ENCODE measurements at places on chromosomes 2 and 18. TPM values are rescaled to one million over a fixed set of nuclear protein-coding genes. Genes with fewer than 3 reads are reported as not detected.

Gene GPR75
- total RNA-seq = 2.3 TPM

Gene SRD5A2
- not detected for total RNA-seq

Gene BCS1L
- total RNA-seq = 39.7 TPM

Gene ACTG2
- total RNA-seq = not detected

Gene CCDC93
- 31.8 TPM for total RNA-seq

Gene PRKAG3
- total RNA-seq = not detected

Gene QPCT
- 0.48 TPM for total RNA-seq

Gene RAB11FIP5
- 6.9 TPM for total RNA-seq

Gene SCN9A
- 0.26 TPM for total RNA-seq

Gene ALLC
- not detected for total RNA-seq

Gene MOGAT1
- not detected for total RNA-seq

Gene MC5R
- not detected for total RNA-seq

Gene DCDC2C
- not detected for total RNA-seq

Gene TRIM43
- not detected for total RNA-seq

Measured in activated naive CD4-positive, alpha-beta T cell treated with anti-CD3 and anti-CD28 coated beads, Interleukin-2, amount 10 ng/mL, durations not matched to agents 5 hours and 36 hours (primary cell).